ENCODE measurements at places on chromosomes 13 and 19.
A peak's percentile ranks its signal among the peaks of the same experiment; 100 is the strongest.

DNA sequence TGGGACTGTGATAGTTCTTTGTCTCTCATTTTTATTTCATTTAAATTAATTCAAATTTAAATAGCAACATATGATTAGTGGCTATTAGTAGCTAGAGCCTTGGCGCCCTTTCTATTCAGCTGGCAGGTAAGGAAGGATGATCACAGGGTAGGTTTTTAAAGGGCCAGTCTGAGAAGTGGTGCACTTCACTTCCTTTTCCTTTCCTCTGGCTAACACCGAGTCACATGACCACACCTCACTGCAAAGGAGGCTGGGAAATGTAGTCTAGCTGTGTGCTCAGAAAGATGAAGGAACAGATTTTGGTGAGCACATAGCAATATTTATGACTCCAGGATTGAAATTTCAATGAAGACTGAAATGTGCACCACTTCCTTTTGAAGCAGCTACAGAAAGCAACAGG is 128.7 kb downstream of the TSHZ3 start:
- DNase-seq, result no peak

DNA sequence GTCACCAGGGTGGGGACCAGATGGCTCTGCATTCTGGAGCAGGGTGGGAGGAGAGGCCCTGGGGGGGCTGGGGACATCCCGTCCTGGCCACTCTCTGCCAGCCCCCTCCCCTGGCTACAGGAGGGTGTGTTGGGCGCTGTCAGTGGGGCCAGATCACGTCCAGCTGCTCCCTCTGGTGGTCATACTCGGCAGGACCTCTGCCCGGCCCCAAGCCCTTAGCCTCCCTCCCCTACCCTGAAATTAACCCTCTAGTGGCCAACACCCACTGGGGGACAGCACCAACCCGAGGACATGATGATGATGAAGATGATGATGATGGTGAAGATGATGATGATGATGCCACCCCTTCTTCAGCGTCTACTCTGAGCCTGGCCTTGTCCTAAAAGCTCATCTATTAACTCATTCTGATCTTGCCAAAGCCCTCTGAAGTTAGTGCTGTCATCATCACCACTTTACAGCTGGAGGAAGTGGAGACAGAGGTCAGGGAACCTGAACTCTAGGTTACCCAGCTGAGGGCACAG is 590 bp upstream of the LGI4 start:
- DNase-seq, result no peak

- DNase-seq, result peak; percentile 79
Measured at GRCh38 chr13:40664350-40665125, 1.9 kb downstream of the FOXO1 start.

DNA sequence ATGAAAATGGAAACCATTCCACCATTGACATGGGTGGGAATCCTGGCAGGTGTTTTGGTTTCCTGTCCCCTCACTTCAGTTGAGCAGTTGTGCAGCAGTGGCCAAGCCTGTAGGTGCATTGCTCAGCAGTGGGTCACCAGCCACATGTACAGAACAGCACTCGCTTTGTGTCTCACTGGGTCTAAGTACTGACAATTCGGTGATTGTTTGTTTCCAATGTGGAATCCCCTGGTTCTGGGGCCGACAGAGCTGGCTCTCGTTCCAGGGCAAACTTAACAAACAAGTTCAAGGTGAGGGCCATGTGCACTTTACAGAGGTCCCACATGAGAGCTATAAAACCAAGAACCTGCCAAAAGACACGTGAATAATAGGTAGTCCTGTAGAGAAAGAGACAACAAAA is 54.1 kb upstream of the SPATA13 start:
- DNase-seq, result no peak

- DNase-seq, result no peak
Measured at GRCh38 chr13:93304868-93305613, 78.4 kb downstream of the GPC6 start.

- no peak for DNase-seq
Measured at GRCh38 chr13:32940601-32941000, 75.6 kb upstream of the KL start.

DNA sequence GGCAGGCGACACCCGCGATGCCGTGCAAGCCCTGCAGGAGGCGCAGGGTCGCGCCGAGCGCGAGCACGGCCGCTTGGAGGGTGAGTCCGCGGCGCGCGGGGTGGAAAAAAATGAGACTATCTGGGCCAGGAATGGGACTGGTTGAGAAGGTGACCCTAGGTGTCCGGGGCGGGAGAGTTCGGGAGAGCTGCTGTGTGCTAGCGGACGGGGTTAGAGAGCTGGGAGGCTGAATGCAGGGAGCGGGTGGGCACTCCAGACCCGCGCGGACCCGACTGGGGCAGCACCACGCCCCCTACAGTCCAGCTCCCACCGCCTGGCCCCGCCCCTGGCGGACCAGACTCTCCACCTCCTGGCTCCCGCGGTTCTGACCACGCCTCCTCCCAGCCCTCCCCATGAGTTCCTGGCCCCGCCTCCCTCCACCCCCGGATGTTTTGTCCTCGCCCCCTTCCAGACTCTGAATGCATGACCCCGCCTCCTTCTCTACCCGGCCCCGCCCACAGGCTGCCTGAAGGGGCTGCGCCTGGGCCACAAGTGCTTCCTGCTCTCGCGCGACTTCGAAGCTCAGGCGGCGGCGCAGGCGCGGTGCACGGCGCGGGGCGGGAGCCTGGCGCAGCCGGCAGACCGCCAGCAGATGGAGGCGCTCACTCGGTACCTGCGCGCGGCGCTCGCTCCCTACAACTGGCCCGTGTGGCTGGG is 1.5 kb downstream of the CLEC11A start:
- peak; percentile 99 for DNase-seq
